ENCODE measurements at places on chromosomes 5 and 9.

GRCh38 chr5:1888541-1889251 is 6.0 kb upstream of the IRX4 start:
- no peak for DNase-seq

DNA sequence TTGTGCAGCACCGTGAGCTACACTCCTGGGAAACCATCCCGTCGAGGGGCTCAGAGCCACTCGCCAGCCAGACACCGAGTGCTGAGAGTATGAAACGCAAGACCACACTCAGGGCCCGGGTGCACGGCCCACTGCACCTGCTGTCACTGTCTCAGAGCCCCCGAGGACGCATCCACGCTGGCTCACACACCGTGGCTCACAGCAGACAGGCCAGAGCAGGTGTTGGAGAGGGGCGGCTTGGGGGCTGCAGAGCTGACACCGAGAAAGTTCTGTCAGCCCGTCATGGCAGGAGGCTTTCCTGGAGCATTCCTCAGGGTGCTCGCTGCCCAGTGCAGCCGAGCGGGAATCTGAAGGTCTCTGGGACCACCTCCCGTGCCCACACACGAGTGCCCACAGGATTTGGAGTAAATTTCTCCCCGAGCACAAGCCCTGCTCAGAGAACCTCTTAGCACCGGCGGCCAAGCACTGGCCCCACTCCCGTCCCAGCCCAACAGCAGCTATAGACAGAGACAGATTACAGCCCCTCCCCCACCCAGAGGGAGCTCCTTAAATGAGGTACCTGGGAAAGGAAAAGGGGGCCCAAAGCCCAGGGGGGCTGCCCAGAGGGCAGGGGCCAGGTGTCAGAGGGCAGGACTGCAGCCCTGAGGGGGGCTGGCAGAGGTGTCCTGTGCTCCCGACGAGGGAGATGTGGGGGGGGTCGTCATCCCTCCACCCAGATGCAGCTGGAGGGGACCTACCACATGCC is 56.0 kb upstream of the SARDH start:
- DNase-seq = no peak

DNA sequence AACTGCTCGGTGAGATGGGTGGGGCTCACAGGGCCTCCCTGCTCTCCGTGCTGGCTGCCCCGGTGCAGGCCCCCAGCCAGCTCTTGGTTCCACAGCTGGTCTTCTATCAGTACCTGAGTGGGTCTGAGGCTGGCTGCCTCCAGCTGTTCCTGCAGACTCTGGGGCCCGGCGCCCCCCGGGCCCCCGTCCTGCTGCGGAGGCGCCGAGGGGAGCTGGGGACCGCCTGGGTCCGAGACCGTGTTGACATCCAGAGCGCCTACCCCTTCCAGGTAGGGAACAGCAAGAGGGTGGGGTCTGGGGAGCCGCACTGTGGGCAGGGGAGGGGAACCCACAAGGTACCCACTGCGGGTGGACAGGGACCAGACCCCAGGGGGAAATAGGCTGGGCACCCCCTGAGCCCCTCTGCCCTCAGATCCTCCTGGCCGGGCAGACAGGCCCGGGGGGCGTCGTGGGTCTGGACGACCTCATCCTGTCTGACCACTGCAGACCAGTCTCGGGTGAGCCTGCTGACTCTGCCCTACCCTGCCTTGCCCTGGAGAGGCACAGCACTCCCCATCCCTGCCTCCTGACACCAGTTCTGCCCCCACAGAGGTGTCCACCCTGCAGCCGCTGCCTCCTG is 2.8 kb downstream of the MAMDC4 start:
- DNase-seq = no peak

DNA sequence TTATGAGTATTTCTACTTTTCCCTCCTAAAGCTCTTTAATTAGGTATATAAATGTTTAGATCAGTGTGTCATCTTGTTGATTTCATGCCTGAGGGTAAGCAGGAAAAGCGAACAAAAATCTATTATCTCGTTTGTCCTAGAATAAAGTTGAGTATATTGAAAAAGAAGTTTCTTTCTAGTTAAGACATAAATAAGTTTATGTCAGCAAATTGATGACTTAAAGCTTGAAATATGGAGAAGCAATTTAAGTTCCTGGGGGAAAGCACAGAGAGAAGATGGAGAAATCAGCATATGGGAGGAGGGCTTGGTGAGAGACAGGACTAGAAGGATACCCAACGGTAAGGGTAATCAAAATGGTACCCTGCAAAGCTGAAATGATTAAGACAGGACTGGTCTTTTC is 813.4 kb downstream of the MTRR start:
- no peak for DNase-seq

- DNase-seq = peak; percentile 40
Observed at GRCh38 chr5:126015235-126016181, 407.7 kb upstream of the GRAMD2B start.

DNA sequence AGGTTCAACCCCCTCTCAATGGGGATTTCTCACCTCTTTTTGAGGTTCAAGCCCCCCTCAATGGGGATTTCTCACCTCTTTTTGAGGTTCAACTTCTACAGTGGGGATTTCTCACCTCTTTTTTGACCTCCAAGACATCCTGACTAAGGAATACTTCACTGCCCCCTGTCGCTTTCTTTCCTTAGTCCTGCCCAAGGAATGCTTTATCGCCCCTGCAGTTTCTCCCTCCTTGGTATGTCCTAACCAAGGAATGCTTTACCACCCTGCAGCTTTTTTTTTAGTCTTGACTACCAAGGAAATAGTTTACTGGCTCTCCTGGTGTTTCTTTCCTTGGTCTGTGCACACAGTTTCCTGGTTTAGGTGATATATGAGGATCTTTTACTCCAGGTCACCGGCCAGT is 9.6 kb upstream of the IRGM start:
- no peak for DNase-seq

- no peak for DNase-seq
Observed at GRCh38 chr5:134527156-134527960, 1.9 kb downstream of the JADE2 start.

DNA sequence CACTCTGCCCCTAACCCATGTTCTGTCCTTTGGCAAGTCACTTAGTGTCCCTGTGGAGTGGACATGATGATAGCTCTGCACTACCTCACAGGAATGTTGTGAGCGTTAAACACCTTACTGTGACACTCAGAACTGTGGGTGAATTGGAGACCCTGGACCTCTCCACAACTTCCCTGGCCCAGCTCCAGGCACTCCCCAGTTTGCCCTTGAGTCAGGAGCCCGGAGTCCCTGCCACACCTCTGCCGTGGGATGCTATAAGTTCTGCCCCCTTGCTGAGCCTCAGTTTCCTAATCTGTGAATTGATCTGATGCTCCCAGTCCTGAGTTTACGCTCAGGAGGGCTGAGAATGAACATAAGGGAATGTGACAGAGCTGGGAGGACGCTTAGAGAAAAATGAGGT is 34.4 kb downstream of the GSN start:
- no peak for DNase-seq

GRCh38 chr5:126267438-126267837 is 155.8 kb upstream of the GRAMD2B start:
- no peak for DNase-seq

- no peak for DNase-seq
Observed at GRCh38 chr5:139903795-139904565, 108.4 kb downstream of the PSD2 start.

GRCh38 chr5:155952486-155953089 is 374.4 kb upstream of the SGCD start:
- DNase-seq = no peak

GRCh38 chr9:79889369-79889768 is 317.6 kb downstream of the TLE4 start:
- DNase-seq = no peak

- no peak for DNase-seq
Observed at GRCh38 chr9:121289026-121289771, 21.2 kb downstream of the GSN start.

DNA sequence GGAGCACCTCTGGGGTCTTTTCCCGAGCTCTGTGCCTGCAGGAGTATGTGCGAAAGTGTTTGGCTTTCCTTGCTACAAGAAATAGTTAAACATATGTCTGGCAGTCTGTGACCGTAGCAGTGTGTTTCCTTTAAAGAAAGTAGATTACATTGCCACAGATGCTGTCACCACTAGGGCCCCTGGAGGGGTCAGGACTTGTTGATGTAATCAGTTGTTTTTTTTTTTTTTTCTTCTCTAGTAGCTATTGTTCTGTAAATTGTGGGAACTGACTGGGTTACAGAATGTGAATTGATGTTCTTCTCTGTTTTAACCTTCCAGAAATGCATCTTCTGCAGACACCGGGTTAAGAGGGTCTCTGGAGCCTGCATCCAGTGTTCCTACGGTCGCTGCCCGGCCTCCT is 345.6 kb downstream of the KDM4C start:
- no peak for DNase-seq

DNA sequence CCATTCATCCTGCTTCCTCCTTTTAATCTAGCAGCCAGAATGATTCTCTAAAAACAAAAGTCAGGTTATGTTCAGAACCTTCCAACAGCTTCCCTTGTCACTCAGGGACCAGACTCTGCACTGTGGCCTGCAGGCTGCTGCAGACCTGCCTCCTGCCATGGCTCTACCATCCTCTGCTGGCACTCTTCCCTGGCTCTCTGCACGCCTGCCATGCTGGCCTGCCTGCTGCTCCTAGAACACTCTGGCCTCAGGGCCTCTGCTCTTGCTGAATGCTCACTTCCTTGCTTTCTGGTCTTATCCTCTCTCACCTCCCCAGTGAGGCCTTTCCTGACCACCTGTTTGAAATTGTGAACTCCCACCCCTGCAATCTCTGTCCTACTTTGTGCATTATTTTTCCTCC is 149.4 kb downstream of the CD180 start:
- no peak for DNase-seq

DNA sequence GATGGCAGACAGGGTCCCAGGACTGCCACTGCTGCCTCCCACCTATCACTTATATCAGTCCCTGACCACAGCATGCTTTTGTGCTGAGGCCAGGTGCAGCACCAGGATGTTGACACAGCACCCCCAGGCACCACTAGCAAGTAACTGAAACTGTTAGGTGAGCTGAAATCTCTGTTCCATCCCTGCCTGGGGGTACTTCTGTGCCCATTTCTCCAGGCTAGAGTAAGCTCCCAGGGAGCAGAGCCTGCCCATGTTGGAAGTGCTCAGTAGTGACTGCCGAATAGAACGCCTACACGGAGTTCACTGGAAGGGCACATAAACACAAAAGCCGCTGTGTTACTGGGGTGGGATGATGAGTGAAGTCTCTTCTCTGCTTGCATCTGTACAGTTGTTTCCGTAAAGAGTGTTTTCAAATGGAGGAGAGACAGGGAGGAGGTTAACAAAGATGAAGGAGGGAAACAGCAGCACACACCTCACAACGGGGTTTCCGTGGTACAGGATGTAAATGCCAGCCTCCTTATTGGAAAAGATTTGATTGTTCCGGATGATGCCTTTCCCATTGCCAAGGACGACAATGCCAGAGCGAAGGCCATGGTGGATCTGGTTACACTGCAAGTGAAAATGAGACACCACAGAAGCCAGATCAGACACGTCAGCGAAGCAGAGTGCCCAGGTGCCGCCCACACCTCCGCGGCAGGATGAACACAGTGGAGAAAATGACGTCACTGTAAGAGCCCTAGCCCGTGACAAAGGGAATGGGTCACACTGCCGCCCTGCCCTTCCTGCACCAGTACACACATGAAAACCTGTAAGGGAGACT is 43.1 kb downstream of the POLR1E start:
- DNase-seq = no peak

DNA sequence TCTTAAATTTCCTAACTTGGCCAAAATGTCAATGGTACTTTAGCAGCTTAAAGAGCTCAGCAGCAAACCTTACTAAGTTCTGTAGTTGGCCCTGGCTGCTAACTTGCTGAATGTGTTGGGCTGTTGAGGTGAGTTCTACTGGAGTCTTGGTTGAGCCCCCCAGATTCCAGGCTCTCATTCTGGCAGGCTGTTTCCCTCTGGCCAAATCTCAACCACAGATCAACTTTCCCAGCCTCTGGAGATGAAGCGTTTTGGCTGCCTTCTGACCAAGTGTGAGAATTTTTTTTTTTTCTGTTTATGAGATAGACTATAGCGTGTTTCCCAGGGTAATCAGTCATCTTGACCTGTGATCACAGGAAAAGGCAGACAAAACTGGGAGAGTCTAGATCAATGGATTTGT is 343.7 kb downstream of the EBF1 start:
- no peak for DNase-seq

DNA sequence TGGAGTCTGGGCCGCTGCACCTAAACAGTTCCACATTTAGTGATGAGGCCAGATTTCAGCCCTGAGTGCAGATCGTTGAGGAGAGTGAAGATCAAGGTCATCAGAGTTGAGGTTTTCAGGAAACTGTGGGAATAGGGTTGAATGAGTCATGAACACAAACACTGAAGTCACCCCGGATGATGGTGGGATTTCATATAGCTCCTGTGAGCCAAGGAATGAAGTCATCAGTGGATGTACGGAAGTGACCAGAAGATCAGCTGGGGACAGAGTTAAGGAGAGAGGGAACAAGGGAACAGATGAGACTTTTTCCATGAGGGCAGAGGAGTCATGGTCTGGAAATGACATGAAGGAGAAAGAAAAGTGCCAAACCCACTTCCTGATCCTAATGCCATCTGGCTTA is 36.5 kb downstream of the PALM2AKAP2 start:
- DNase-seq = no peak

DNA sequence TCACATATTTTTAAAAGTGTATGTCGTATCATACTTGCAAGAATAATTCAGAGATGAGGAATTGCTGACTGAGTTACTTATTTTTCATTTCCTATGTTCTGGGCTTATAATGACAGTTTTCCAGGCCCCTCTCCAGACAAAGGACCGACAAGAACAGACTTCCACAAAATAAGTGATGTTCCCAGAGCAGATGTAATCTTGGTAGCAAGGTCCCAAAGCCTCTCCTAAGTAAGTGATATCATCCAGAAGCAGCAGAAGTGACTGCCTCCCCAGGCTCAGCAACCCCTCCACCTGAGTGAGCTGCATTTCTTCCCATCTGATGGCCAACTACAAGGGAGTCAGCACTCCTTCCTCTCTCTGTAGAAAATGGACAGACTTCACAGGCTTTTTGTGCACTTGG is 57.1 kb downstream of the SEMA6A start:
- no peak for DNase-seq

- no peak for DNase-seq
Observed at GRCh38 chr5:32278406-32278805, 34.3 kb downstream of the MTMR12 start.

DNA sequence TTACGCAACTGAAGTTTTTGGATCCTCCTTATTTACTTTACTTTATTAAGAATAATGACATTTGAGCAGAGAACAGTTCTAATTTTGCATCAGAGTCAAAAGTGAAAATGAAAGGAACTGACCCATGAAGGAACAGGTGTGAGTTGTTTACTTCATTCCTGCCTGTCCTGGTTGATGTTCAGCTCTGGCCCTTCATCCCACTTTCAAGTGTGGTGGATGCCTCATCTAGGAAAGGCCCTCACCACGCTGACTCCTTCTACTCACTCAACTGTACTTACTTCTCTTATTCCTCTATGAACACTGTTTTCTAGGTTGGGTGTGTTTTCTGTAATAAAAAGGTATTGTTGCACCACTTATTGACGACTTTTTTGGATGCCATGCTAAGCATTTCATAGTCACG is 61.8 kb upstream of the PLEKHG4B start:
- no peak for DNase-seq

GRCh38 chr9:132842124-132843044 is 35.7 kb downstream of the AK8 start:
- DNase-seq = no peak

Data from NCI-H2081 treated with DMSO at 0.1 percent for 48 hours (cell line).